NCI-H2029 (cell line): ENCODE measurements at places on chromosomes 7 and 10.

DNA sequence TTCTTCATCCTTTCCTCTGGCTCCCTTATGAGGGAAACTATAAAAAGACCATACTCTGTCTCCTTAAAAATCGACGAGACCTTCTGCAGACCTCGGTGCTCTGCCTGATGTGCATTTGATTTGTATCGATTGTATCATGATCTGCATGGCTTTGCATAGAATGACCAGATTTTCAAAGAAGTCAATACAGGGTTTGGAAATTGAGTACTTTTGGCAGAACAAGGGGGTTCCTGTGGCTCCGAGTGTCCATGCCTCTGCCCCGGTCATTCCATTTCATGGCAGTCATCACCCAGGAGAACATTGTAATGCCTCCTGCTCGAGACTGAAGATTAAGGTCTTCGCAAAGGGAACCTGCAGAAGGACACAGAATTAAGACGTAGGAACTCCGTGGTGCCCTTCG is 685 bp downstream of the CASP2 start:
- DNase-seq = no peak

- no peak for DNase-seq
These were observed 42.7 kb downstream of the MMRN2 start for GRCh38 chr10:86914734-86915133.

GRCh38 chr10:114257498-114257897 is 18.4 kb downstream of the VWA2 start:
- no peak for DNase-seq

DNA sequence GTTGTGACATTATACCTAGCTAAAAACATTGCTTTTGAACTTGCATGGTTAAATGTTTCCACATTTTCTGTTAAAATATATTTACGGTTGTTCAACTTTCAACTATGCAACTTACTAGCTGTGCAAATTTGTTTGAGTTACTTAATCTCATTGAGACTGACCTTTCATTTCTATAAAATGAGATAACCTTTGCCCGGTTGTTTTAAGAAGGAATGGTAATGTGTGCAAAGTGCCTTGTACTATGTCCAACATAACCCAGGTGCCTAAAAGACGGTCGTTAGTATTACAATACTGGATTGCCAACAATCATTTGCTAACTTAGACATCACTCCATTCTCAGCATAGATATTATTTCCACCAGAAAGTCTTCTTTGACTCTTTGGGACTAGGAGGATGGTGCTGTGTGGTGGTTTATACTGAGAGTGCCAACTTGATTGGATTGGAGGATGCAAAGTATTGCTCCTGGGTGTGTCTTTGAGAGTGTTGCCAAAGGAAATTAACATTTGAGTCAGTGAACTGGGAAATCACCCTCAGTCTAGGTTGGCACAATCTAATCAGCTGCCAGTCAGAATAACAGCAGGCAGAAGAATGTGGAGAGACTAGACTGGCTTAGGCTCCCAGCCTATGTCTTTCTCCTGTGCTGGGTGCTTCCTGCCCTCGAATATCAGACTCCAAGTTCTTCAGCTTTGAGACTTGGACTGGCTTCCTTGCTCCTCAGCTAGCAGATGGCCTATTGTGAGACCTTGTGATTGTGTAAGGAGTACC is 85.2 kb upstream of the PDSS1 start:
- no peak for DNase-seq

GRCh38 chr10:119139464-119140067 is 25.9 kb downstream of the SFXN4 start:
- DNase-seq = no peak

GRCh38 chr7:12475362-12476063 is 71.8 kb upstream of the VWDE start:
- no peak for DNase-seq

GRCh38 chr10:92999191-92999590 is 61.4 kb upstream of the CYP26C1 start:
- DNase-seq = no peak

DNA sequence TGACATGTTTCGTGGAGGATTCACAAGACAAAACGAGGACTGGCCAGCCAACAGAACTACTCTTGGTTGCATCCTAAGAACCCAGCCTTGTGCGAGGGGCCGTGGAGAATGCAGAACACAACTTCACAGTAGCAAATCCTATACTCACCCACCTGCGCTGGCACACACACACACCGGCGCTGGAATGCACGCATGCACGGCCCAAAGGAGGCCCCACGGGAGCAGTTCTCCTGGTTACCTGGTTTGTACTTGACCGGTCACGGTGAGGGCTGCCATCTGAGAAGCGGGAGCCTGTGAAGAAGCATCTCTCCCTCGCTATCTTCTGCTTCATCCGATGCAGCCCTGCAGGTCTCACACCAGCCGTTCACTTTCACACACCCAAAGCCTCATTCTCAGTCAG is 137.8 kb downstream of the ZMYND11 start:
- DNase-seq = no peak

DNA sequence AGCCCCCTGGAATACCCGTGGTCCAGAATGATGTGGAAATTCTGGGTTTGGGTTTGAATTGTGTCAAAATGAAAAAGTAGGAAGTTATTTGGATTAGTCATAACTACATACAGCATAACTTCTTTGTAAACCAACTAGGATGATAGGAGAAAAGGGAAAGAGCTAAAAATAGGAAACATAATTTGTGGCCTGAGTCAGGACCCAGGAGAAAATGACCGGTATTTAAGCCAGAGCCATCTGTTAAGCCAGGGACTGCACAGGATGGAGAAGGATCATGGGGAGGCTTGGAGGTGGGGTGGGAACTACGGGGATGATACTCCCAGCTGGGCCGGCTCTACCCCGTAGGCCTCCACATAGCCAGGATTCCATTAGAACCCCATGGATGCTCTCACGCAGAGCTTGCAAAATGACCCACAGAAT is 98.6 kb downstream of the MYOF start:
- DNase-seq = no peak

GRCh38 chr10:125086691-125087090 is 73.7 kb downstream of the CTBP2 start:
- no peak for DNase-seq
